Activated CD8-positive, alpha-beta memory T cell treated with anti-CD3 and anti-CD28 coated beads, Interleukin-2, amount 10 ng/mL, durations not matched to agents 7 days and 5 days (primary cell): ENCODE measurements at places on chromosomes 13 and 19.
A peak's percentile ranks its signal among the peaks of the same experiment; 100 is the strongest.

- no peak for DNase-seq
These were observed 1776.2 kb downstream of the PCDH9 start for GRCh38 chr13:65453982-65454381.

DNA sequence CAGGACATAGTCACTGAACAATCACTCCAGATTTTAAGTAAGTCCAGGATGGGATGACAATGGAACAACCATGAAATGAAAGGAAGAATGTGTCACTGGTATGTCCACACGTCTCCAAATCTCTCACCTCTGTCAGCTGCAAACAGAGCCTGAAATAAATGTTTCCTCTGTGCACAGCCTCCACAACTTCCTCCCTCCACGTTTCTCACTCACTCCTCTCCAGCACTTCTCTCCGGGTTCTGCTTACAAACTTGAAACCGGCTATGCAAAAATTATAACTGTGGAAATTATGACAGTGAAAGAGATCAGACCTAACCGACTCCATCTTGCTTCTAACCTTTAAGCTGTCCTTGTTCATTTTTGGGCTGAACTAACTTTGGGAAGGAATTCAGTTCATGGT is 35.0 kb upstream of the ALOX5AP start:
- DNase-seq = no peak

DNA sequence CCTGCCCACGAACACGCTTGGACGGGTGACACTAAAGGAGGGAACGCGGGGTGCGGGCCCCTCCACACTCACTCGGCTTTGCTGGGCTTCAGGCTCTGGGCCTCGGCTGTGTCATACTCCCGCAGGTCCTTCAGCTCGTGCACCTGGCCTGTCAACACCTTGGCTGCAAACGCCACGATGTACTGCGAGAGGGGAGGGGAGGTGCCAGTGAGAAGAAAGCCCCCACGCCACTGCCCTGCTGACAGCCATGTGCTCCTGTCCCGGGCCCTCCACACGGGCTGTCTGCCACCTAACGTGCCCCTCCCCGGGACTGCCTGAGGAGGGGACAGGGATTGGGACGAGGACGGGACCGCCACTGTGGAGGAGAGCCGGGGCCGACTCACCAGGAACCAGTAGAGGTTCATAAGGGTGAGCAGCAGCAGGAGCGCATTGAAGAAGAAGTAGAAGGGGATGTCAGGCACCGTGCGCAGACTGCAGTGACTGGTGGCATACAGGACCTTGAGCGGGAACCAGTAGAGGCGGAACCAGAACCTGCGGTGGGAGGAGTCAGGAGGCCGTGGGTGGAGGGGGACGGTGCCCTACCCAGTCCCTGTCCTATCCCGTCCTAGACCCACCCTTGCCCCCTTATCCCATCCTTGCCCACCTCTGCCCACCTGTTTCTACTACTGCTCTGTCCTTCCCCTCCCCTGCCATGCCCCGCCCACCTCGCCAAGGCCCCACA is 16.9 kb downstream of the CERS1 start:
- DNase-seq = no peak

- DNase-seq = no peak
These were observed 1.4 kb upstream of the C2CD4C start for GRCh38 chr19:410243-410781.

GRCh38 chr13:39448834-39449233 is 154.2 kb downstream of the LHFPL6 start:
- DNase-seq = no peak

DNA sequence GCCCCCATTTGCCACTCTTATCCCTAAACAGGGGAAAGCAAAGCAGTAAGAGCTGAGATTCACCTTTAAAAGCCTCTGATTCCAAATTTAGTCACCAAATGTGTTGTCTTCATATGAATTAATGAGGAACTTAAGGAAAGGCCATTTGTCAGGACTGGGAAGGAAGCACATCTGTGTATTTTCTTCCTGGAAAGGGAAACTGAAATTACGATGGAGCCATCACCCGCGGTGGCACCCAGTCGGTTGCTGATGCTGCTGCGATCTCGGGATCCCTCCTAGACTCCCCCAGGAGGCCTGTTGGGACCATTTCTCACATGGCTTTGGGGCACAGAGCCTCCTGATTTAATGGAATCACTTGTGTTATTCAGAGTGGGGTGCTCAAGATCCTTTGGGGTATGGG is 7.4 kb upstream of the IL4I1 start:
- no peak for DNase-seq

DNA sequence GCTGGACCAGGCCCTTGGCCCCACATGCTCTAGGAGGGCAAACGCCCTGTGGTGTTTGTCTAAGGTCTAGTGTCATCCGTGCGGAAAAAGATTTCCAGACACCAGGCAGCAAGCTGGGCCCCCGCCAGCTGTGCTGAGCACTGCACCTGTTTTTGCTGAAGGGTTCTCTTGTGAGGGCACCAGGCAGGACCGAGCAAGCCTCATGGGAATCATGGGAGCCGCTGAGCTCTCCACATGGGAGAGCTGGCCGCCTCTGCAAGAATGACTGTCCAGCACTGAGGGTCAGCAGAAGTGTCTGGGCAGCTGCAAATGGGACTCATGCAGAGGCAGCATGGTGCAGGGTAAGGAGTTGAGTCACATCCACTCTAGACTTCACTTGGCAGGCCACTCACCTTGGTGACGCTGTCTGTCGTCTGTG is 12.0 kb downstream of the B3GNT8 start:
- no peak for DNase-seq

DNA sequence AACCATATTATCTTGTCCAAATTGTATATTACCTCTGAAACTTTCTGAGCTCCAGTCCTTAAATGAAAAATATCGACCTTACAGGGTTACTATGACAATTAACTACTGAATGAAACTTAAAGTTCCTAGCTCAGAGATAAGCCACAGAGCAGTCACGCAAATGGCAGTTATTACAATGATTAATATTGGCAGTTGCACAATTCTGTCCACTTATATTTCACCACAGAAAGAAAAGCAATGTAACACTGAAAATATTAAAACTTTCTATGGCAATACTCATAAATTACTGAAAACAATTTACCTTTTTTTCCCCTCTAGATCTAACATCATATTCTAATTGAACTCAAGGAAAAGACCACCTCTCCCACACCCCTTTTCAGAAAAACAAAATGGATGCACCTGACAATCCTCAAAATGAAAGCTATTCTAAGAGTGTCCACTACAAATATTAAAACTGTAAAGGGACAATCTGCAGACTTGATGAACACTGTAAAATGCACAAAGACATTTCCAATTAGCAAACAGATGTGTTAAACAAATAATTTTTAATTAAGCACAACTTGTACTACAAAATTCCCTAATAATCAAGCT is 14.6 kb downstream of the LNX2 start:
- DNase-seq = no peak

DNA sequence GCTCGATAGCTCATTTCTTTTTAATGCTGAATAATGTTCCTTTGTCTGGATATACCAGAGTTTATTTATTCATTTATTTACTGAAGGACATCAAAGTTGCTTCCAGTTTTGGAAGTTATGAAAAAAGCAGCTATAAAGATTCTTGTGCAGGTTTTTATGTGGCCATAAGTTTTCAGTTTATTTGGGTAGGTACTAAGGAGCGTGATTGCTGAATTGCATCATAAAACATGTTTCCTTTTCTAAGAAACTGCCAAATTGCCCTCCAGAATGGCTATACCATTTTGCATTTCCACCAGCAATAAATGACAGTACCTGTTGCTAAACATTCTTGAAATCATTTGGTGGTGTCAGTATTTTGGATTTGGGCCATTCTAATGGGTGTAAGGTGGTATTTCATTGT is 1067.7 kb upstream of the SPRY2 start:
- no peak for DNase-seq

DNA sequence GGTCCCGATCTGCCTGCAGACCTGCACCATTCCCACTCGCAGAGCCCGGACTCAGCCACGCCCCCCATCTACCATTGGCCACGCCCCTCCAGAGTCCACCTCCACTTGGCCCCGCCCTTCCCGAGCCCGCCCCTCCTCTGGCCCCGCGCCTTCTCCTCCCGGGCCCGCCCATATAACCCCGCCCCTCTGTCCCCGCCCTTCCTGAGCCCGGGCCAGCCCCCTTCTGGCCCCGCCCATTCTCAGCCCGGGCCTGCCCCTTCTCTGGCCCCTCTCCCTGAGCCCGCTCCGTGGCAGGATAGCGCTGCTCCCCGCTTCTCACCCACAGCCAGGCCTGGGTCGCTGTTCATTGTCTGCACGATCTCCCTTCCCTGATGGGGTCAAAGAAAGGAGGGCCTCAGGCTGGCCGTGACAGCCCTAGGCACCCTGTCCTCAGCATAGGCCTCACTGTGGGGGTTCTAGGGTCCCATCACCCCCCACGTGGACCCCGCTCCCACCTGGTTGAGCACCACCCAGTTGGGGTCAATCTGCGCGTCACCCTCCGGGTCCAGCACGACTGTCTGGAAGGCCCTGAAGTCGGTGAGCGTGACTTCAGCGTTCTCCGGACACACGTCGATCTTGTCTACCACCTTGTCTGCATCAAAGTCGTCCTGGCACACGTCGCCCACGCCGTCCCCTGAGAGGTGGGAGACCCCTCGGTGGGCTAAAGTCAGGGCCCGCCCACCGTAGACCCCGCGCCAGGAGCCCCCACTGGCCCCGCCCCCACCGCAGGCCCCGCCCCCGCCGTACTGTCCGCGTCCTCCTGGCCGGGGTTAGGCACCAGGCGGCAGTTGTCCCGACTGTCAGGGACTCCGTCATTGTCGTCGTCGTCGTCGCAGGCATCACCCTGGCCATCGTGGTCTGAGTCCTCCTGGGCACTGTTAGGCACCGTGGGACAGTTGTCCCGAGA is 5.7 kb downstream of the COMP start:
- peak; percentile 78 for DNase-seq

- no peak for DNase-seq
These were observed 89.8 kb downstream of the GNG7 start for GRCh38 chr19:2612619-2613249.

GRCh38 chr19:48752496-48753365 is at the start of gene FUT1:
TSS of gene FUT1 (minus strand) at chr19:48752641. CDS start at chr19:48751281, 1,360 bp downstream.
- DNase-seq = peak; percentile 52

DNA sequence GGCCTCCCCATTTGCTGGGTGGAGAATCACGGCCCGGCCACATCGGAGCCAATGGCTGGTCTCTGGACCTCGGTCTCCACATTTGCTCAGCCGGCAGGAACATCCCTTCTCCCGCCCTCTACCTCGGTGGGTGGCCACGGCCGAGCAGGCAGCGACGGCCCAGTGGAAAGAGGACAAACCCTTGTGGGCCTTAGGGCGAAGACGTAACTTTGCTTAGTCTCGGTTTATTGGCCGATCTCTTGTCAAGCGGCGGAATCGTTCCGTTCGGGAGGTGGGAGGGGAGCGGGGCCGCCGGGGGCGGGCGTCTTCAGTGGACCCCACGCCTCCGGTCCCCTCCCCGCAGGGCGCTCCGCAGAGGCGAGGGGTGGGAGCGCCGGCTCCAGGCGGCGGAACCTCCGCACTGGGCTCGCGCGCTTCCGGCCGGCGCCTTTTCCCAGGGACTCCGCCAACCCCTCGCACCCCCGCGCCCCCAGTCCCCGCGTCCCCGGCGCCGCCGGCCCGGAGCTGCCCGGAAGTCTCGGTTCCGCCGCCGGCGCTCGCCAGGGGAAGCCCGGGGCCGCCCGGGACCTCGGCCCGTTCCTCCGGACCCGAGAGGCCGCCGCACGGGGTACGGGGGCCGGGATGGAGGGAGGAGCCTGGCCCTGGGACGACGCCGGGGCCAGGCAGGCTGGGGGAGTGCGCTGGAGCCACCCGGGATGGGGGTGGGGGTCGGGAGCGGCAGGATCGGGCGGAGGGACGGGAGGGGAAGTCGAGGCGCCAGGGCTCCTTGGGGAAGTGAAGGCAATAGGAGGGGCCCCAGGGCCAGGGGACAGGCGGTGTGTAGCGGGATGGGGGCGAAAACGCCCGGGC is at the start of gene ZNF580:
Gene ZNF580 (plus strand): TSS at position 426 of the 849 bp plus-strand sequence. CDS start 1,507 bp downstream, outside the sequence.
- DNase-seq = peak; percentile 69

DNA sequence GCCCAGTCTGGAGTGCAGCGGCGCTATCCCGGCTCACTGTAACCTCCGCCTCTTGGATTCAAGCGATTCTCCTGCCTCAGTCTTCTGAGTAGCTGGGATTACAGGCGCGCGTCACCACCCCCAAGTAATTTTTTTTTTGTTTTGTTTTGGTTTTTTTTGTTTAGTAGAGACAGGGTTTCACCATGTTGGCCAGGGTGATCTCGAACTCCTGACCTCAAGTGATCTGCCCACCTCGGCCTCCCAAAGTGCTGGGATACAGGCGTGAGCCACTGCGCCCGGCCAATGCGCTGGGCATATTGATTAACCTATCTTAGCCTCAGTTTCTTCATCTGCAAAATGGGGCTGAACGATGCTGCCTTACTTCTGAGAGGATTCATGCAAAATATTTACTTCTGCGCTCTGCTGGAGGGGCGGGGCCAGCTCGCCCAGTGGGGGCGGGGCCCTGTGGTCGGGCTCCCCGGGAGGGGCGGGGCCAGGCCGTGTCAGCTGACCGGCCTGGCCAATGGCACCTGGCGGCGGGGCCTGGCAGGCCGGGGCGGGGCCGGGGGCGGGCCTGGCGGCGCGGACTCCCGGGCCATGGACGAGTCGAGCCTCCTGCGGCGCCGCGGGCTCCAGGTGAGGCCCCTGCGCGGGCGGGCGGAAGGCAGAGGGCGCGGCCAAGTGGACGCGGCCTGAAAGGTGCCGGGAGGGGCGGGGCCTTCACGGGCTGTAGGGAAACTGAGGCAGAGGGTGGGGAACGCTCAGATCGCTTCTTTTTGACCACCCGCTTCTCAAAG is at the start of gene MAST3:
Gene MAST3 (plus strand): TSS at position 562 of the 776 bp plus-strand sequence. CDS start 15 bp downstream, at position 577.
- DNase-seq = peak; percentile 95

DNA sequence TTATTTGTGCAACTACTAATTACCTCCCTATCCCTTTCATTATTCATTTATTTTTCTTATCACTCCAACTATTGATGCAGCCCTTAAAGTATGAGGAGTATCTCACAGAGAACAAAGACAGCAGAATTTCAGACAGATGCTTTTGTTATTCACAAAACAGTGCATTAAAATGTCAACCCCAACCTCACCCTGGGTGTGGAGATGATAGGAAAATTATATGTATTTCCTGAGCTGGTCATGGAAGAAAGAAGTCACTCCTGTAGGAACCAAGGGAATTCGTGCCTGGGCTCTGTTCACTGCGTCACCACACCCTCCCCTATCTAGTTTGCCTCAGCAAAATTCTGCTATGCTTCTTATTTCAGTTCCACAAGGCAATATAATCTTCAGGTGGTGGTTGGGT is 315.5 kb downstream of the OXGR1 start:
- DNase-seq = no peak

- DNase-seq = no peak
These were observed 5.4 kb upstream of the NLRP7 start for GRCh38 chr19:54952591-54953344.

- no peak for DNase-seq
These were observed 15.1 kb upstream of the DPP9 start for GRCh38 chr19:4738734-4739133.
